CD4-positive, alpha-beta T cell treated with Interleukin-6 for 4 hours (primary cell): ENCODE measurements at places on chromosomes 13 and 19.
A peak's percentile ranks its signal among the peaks of the same experiment; 100 is the strongest.

DNA sequence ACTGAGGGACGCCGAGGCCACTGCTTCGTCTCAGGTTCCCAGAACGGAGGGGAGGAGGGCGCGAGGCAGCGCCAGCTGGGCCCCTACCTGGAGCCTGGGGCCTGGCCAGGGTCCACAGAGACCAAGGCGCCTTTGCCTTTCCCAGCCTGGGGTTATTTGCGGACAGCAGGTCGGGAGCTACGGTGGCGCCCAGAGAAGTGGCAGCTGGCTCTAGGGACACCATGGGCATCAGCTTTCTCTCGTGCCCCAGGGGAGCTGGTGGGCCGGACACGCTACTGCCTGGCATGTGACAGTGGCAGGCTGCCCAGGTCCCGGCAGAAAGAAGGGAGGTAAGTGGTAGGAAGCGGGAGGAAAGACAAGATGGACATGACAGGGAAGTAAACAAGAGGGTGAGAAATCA, 19.0 kb downstream of the AKT2 start:
- no peak for DNase-seq

DNA sequence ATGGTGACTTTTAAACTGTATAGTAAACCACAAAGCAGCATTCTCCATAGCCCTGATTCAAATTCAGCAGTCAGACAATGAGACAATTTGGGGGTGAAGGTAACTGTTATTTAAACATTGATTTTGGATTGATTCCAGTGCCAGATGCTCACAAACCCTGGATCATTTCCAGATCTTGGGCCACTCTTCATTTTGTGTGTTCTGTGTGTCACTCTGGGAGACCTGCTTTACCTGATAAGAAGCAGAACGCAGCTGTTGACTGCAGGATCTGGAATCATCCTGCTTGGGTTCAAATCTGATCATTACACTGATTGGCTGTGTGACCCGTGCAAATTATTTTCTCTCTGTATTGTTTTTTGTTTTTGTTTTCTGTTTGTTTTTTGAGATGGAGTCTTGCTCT, 4.0 kb upstream of the PCDH8 start:
- DNase-seq = no peak

DNA sequence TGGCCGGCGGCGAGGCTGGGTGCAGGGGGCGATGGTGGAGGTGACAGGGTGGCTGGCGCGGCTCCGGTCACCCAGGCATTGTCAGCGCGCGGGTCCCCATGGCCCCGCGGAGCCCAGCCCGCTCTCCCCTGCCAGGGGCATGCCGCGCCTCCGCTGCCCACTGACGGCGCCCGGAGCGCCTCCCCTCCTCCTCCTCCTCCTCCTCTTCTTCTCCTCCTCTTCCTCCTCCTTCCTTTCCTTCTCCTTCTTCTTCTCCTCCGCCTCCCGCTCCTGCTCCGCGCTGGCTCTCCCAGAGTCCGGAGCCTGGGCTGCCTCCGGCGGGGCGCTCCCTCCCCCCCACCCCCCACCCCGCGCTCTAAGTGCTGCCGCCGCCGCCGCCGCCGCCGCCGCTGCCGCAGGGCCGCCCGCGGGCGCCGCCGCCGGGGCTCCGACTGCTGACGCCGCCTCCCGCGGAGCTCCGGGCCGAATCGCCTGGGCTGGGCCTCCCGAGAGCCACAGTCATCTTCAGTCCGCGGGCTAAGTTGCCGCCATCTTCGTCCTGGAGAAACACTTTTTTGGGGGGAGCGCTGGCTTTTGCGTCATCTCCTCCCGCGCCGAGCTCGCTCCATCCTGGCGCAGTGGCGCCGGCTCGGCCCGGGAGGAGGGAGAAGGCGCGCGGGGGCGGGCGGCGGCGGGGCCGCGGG, 348.3 kb downstream of the LIG4 start:
- no peak for DNase-seq

DNA sequence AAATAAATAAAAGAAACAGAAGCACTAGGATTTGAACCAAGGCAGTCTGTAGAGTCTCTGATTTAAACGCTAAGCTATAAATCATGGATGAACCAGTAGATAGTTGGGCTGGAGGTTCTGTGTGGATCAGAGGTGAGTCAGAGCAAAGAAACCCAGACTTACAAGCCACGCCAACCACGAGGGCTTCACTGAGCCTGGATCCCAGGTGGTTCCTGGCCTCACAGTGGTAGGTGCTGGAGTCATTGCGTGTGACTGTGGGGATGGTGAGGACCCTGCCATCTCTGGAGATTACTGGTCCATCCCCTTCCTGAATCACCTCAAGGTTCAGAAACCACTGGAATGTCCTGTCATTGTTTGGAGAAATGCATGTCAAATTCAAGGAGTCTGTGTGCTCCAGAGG, 19.3 kb upstream of the CEACAM20 start:
- DNase-seq = no peak

DNA sequence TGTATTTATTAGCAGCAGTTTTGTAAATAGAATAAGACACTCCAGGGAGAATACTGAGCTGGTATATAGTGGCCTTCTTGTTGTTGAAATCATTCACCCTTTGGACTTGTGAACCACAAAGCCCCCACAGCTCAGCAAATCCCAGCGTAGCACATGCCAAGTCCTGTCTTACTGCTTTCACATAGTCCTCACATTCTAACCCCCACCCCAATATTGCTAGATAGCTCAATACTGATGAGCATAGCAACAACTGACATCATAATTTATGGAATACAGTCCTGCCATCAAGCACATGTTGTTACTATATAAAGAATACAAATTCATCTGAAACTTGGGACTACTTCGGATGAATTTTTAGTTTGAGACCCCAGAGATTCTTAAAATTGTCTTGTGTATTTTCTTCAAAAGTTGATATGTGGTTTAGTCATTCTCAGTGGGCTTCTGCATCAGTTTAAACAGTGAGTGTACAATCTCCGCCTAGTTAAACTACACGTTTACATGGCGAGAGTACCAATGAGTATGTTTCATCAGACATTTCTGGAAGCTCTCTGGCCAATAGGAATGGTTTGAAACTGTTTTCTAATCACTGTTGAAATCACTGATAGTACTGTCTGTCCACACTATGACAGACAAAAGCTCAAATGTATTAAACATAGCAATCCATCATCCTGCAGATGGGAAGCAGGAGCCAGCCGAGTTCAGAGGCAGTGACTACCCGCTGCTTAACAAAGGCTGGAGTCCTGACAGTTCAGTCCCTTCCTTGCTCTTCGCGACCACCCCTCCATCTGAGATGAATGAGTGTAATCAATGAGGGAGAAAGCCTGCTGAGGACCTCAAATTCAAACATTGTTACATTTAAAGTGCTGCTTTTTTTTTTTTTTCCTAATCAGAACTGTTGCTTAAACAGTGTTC, 15.2 kb downstream of the DACH1 start:
- no peak for DNase-seq

DNA sequence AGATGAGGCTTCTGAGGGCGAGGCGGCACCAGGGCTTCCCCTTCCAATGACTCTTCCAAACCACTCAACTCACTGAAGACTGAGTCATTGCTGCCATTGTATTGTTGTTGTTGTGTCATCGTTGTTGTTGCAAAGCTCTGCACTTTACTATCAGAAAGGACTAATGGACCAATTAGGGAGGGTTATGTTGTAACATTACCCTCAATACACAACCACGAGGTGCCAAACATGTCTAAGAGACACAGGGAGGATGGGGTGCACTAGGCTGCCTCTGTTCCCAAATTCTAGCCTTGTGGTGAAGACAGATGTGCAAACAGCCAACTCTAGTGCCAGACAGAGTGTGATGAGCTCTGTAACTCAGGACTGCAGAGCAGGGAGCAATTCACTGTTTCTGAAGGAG, 1075.2 kb downstream of the UQCRFS1 start:
- DNase-seq = no peak

GRCh38 chr19:31233295-31233800, 115.9 kb downstream of the TSHZ3 start:
- no peak for DNase-seq

GRCh38 chr19:58392945-58393724, 2.3 kb upstream of the RNF225 start:
- no peak for DNase-seq

GRCh38 chr19:40689339-40690049, 957 bp downstream of the NUMBL start:
- peak; percentile 18 for DNase-seq

- no peak for DNase-seq
Measured at GRCh38 chr19:33271246-33272021, 30.9 kb downstream of the CEBPA start.

DNA sequence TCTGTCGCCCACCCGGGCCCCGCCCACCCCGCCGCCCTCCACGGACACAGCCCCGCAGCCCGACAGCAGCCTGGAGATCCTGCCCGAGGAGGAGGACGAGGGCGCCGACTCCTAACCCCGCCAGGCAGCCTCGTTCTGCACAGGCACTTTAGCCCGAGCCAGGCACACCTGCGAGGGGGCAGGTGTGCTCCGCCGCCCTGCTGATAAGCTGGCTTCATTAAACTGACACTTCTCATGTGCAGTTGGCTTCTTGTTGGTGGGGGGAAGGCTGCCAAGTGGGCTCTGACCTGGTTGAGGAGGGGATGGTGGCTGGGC, 8.2 kb downstream of the IL4I1 start:
- DNase-seq = no peak

- peak; percentile 5 for DNase-seq
Measured at GRCh38 chr19:14786421-14786851, 8.1 kb upstream of the ADGRE2 start.

- DNase-seq = no peak
Measured at GRCh38 chr13:79389026-79389425, 17.0 kb downstream of the RBM26 start.

GRCh38 chr13:48532256-48532505, 699 bp downstream of the RCBTB2 start:
- DNase-seq = no peak

GRCh38 chr19:51161266-51161665, 19.2 kb downstream of the SIGLEC7 start:
- no peak for DNase-seq

DNA sequence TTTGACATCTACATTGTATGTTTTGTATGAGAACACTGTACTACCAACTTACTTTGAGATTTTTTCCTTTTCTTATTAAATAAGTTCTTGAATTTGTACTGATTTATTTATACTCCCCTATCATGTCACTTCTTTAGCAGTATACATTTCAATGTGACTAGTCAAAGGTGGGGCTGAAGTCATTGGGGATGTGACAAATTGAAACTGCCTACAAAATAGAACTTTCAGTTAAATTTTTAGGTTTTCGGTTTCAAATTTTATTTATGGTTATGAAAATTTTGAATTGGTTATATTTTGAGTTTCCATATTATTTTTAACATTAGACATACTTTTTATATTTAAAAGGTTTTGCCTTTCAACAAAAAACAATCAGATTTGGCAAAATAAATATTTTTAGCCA, 221.6 kb downstream of the NBEA start:
- DNase-seq = no peak

DNA sequence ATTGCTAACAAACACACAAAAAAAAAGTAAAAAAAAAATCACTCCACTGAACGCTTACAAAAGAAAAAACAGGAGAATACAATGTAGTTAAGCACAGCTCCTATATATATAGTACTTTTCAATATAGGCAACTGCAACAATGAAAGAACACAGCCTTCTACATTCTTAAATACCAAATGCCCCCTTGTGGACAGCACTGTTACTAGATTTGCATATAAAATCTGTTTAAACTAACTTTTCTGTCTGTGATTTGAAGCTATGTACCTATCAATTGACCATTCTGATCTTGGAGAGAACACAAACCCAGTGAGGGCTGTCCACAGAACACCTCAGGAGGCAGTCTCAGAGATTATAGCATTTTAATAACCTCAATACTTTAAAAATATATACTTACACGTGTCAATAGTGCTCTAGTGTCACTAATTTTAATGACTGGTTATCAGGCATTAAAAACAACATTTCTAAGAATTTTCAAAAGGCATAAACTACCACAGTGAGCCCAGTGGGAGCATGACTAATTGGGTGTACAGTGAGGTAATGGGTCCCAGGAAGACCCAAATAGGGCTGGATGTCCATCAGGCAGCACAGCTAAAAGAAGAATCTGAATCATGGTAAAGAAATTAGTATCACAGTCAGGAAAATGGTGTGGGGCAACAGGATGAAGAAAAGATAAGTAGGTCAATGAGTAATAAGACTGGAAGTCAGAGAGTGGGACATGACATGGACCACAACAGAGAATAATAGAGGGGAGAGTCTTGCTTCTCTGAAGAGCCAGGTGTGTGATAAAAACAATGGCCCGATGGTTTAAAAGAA, 22.2 kb downstream of the CCDC169 start:
- no peak for DNase-seq

GRCh38 chr13:38819053-38819452, 132.2 kb downstream of the FREM2 start:
- no peak for DNase-seq

- DNase-seq = no peak
Measured at GRCh38 chr19:38696729-38697055, 47.6 kb downstream of the CAPN12 start.

DNA sequence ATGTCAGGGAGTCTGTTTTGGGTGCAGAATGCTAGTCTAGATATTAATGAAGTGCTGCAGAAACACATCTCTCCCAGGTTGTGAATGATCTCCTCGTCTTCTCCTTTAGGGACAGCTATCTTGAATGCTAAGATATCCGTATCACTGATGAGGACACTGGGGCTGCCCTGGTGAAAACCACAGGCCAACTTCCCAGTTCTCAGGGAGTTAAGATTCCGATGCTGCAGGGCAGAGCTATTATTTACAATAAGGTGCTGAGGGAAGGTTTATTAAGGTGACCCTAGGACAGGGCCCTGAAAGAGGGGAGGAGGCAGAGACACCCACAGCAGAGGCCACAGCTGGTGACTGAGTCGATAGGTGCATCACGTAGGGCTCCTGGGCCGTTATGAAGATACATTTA, 66.1 kb downstream of the TNFRSF19 start:
- no peak for DNase-seq

DNA sequence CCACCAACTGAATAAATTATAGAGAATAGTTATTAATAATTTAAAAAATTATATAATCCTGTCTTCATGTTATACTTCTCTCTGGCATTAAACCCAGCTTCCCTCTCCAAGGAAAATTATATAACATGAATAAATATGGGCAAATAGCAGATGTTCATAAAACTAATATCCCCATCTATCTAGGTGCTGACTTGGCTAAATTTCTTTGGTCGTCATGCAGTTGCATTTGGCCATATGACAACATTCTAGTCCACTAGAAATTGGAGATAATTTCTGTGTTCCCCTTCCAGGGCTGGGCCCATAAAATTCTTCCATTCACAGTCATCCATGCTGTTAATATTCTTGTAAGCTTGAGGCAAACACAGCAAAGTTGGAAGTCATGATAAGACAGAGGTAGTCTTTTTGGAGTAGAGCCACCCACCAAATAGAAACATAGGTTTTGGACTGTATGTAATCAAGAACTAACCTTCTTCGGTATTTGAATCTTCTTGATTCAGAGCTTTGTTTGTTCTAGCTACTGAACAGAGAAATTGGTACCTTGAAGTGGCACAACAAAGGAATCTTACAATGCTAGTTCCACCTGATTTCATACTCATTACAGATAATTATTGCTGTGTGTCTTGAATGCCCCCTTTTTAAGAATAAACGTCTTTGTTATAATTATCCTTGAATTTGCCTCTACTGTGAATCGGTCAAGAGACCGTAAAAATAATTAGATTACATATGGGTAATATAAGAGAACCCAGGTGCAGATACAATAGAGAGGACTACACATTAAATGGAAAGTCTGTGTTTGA, 678.5 kb upstream of the PCDH20 start:
- no peak for DNase-seq

- no peak for DNase-seq
Measured at GRCh38 chr13:45863709-45864590, 12.4 kb upstream of the SIAH3 start.
